ENCODE measurements at places on chromosomes 6 and 20.

DNA sequence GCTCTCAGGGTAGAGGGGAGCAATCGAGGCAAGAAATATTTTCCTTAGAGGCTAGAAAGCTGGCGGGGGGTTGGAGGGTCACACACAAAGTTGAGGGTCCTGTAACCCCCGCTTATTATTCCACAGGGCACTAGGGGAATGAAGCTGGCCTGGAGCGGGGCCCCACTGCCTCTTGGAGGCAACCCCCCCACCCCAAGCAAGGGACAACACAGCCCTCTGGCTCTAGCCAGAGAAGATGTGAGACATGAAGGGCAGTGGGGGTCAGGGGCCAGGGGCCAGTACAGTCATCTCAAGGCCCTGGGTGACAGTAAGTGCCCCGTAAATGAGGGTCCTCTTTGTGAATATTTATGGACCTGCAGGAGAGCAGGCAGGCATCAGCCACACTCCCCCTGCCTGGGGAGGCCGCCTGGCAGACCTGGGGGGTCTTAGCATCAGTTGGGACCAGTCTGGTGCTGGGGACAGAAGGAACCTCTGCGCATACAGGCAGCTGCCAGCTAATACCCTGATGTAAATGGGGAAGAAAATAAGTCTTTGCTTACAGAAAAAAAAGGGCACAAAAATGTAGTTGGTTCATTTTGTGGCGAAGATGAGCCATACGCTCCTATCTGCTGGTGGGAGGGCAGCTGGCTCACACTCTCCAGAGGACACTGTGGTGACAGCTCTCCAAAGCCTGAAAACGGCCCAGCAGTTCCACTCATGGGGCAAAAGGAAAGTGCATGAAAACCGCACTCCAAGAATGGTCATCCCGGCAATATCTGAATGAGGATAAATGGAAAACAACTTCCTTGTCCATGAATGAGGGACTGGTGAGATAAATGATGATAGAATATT is 21.9 kb downstream of the SPATA2 start:
- no peak for DNase-seq

GRCh38 chr6:135478626-135479025 is 18.9 kb downstream of the AHI1 start:
- no peak for DNase-seq

DNA sequence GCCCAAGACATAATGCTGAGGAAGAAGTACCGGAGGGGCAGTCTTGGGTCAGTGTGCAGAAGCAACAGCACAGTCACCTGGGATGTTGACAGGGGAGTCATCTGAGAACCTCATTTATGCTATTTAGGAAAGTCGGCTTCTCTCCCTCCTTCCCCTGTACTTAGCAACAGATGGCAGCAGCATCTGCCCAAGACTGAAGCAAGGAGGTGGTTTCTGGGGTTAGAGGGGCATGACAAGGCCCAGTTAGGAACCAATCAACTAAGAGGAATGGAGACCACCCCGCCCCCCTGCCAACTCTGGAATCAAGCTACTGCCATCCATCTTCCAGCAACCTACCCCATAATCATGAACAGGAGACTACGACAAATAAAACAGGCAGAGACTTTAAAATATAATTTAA is 21.7 kb downstream of the RIPK1 start:
- DNase-seq = peak; percentile 33

GRCh38 chr6:121868206-121868605 is 432.8 kb downstream of the GJA1 start:
- peak; percentile 71 for DNase-seq

- no peak for DNase-seq
These were observed 40.2 kb downstream of the PIGU start for GRCh38 chr20:34636648-34637047.

- no peak for DNase-seq
These were observed 112.2 kb downstream of the SULF2 start for GRCh38 chr20:47672886-47673670.

DNA sequence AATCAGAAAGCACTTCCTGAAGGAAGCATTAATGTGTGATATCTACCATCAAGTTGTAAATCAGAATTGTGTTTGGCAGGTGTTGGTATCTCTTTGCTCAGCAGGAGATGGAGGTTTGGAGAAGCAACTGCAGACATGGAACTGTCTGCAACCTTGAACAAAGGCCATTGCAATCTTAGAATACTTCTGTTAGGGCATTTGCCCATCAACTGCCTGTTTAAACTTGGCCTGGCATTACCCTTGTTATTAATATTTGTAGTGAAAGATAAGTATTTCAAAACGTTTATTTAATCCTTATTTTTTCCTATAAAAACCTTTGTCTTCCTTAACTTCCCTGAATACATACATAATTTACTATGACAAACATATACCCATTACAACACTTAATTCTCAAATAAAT is 14.1 kb downstream of the GSTA5 start:
- DNase-seq = no peak

GRCh38 chr20:10728873-10729670 is 55.3 kb upstream of the JAG1 start:
- DNase-seq = no peak

- no peak for DNase-seq
These were observed 35.5 kb downstream of the ASCC3 start for GRCh38 chr6:100845676-100846075.

Measured in choroid plexus epithelial cell (primary cell).